Progenitor cell of endocrine pancreas (in vitro differentiated cells): ENCODE measurements at places on chromosomes 7 and 10.

- DNase-seq = no peak
Observed at GRCh38 chr10:89846786-89847185, 145.4 kb downstream of the KIF20B start.

- DNase-seq = no peak
Observed at GRCh38 chr7:115037128-115037802, 115.4 kb downstream of the MDFIC start.

DNA sequence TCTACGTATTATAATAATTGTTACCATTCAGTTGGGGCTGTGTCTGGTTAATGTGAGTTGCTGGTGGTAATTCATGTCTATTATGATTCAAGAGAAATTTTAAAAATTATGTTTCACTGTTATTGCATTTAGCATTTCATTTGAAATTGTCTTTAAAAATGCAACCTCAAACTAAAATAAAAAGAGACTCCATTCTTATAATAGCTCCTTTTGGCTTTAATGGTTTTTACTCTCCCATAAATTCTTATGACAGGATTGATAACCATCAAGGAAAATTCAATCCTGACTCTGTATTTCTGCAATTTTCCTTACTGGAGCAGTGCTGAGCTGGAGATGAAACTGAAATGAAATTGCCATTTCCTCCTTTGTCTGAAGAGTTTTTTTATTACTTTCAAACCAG lies 262.7 kb downstream of the REEP3 start:
- no peak for DNase-seq

GRCh38 chr7:80098795-80099194 lies 35.8 kb upstream of the GNAI1 start:
- DNase-seq = no peak

DNA sequence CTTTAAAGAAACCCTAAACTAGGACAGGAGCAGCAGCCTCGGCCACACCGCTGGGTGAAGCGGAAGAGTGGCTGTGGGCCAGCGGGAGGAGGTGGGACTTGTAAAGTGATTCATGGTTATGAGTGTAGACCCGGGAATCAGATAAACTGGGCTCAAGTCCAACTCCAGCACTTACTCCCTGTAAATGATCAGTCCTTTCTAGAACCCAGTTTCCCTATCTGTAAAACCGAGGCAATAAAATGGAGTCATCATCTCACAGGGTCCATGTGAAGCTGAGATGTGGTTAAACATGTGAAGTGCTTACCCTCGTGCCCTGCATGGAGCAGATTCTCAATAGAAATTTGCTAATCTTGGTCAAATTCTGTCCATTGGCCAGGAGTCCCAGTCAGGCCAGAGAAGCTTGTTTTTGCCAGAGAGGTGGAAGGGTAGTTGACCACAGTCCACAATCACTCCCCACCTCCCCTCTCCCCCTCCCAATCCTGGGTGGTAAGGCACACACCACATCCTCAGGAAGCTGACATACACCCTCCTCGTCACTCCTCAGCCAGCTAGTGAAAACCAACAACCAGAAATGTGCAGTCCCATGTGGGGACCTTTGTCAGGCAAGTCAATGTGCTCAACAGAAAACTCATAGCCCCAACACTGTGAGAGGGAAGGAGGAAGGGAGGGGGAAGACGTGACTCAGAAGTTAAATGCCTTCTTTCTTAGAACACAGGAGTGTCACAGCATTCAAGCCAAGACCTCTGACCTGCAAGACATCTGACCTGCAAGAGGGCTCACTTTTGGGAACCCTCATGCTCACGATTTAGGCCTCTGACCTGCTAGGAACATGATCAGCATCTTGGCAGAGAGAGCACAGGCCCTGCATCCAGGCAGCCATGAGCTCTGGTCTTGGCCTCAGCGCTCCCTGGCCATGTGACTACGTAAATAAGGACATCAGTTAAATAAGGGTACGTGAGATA lies 145.1 kb downstream of the PLXNA4 start:
- no peak for DNase-seq

- DNase-seq = no peak
Observed at GRCh38 chr7:27182861-27183681, 2.0 kb downstream of the HOXA11 start.

DNA sequence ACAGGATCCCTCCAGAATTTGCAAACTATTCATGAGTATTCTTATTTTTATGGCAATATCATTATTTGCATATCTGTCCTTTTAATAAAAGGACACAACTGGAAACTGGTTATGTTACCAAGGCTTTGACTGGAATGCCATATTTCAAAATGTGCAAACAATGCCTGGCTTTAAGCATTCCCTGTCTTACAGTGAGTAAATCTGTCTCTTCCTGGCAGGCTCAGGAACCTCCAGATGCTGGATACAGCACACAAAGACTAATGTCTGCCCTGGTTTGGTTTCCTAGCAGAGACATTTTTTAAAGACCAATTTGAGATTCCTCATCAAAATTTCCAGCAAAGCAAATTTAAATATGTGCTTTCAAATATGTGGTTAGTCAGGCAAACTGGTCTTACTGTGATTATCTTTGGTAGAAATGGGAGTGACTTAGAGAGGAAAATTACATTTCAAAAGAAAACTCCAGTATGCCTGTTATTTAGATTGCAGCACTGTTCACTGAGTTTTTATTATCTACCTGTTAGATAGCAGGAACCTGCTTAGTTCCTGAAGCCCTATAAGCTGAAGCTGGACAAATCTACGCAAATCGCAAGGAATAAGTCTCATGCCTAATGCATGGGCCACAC lies 31.3 kb downstream of the RNF216 start:
- no peak for DNase-seq

- no peak for DNase-seq
Observed at GRCh38 chr7:2862831-2863361, 18.8 kb upstream of the GNA12 start.

GRCh38 chr7:69912846-69913245 lies 314.6 kb downstream of the AUTS2 start:
- DNase-seq = no peak

GRCh38 chr10:132893090-132893489 lies 49.3 kb downstream of the CFAP46 start:
- DNase-seq = no peak

DNA sequence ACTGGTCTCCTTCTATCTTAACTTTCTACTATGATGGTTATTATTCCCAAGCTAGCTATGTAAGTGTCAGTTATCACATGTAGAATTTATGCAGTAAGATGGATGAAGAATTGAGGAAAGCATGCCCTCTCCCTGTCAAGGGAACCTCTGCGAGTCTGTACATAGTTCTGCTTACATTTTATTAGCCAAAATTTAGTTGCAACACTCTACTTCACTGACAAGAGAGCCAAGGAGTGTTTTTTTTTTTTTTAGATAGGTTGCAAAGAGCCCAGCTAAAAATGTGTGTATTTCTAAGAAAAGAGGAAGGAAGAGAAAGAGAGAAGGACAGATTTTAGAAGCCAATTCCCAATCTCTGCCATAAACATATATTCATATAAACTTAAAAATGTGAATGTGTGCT lies 357.7 kb upstream of the LRRN3 start:
- no peak for DNase-seq

GRCh38 chr7:155189590-155189989 lies 108.1 kb upstream of the INSIG1 start:
- DNase-seq = no peak

GRCh38 chr7:78703391-78703790 lies 750.1 kb downstream of the MAGI2 start:
- no peak for DNase-seq

- DNase-seq = no peak
Observed at GRCh38 chr7:146654048-146654447, 537.4 kb downstream of the CNTNAP2 start.

GRCh38 chr7:143300959-143301935 lies 13.1 kb downstream of the CASP2 start:
- DNase-seq = no peak

DNA sequence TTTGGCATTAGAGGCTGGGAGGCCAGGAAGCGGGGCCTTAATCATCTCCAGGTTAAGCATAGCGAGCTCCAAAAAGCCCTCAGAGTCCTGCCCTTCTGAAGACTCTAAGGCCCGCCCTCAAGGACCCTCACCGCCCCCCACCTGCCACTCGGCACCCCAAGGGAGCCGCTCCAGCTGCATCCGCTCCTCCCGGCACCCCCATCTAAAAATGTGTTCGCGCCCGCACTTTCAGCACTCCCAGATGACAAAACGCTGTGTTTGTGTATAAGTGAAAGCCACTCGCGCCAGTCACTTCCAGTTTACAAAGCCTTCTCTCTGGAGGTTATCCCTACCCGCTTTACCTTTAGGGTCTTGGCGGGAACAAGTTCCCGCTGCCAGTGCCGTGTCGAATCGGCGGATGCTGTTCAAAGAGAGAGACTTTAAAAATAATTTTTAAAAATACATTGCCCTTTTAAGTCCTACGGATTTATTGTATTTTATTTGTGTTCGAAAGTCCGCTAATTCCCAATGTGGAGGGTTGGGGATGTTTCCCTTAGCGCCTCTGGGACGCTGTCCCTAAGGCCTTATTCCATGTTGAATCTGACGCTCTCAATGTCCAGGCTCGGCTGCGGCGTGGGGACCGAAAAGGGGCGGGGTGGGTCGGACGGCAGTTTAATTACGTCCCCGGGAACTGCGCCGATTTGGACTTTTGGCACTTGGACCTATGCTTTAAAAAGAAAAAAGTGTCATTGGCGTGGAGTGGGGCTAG lies at the start of the genes DCLRE1A and NHLRC2:
DCLRE1A (minus strand) TSS at position 70 of the 748 bp plus-strand sequence. CDS start 900 bp downstream, outside the sequence.
NHLRC2 (plus strand) TSS at position 649 of the 748 bp plus-strand sequence. CDS start 212 bp downstream, outside the sequence.
- peak; percentile 42 for DNase-seq

GRCh38 chr7:132596588-132596987 lies 20.3 kb upstream of the PLXNA4 start:
- no peak for DNase-seq

GRCh38 chr10:67257018-67257417 lies 331.2 kb downstream of the LRRTM3 start:
- no peak for DNase-seq

GRCh38 chr7:13898957-13899670 lies 90.4 kb downstream of the ETV1 start:
- DNase-seq = no peak

- no peak for DNase-seq
Observed at GRCh38 chr7:26190417-26190869, 10.1 kb downstream of the HNRNPA2B1 start.

GRCh38 chr7:142371586-142372377 lies 113.9 kb upstream of the PRSS58 start:
- DNase-seq = no peak

DNA sequence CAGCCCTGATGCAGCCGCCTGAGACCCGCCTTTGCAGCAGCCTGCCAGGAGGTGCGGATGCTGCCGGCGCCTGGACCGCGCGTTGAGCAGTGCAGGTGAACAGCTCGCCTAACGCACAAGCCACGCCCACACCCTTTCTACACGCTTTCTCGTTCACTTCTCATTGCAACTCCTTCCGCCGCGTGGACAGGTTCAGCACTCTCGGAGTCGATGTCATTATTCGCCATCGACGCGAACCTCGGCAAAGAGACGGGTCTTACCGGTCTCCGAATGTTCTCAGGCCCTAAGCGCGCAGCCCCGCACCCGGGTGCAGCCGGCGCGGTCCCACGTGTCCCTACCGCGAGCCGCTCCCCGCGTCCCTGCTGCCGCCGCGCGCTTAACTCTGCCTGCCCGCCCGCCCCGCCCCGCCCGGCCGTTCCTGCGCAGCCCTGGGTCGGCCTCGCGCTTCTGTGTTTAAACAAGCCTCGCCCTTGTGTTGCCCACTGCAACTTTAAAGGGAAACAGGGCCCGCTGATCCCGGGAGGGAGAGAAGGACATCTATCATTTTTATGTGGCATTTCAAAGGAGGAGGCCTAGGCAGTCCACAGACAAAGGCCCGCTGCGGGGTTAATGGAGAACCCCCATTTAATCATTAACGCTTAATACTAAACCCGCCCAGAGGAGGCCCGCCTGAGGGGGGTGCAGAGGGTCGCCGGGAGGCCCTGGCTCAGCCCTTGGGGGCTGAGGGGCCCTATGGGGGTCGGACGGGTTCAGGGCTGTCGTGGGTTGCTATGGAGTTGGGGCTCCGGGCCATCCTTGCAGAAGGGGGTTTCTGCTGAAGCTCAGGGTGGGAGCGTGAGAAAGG lies 128.5 kb downstream of the WDR11 start:
- DNase-seq = peak; percentile 74

DNA sequence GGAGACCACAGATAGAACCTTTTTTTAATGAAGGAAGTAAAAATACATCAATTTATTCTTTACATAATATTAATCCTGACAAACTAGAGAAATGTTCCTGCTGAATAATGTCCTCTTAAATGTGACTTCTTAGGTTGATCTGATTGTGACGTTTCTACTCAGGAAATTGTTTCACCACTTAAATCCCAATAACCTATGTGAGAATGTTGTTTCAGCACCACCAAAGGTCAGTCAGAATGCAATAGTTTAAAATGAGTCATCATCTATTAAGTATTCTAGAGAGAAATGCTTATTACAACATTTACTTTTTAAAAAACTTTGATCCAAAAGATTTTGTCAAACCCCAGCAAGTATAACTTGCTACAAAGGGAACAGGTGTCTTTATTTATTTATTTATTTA lies 155.4 kb upstream of the CACNA2D1 start:
- DNase-seq = no peak

- DNase-seq = no peak
Observed at GRCh38 chr7:158245724-158246041, 341.9 kb downstream of the PTPRN2 start.

DNA sequence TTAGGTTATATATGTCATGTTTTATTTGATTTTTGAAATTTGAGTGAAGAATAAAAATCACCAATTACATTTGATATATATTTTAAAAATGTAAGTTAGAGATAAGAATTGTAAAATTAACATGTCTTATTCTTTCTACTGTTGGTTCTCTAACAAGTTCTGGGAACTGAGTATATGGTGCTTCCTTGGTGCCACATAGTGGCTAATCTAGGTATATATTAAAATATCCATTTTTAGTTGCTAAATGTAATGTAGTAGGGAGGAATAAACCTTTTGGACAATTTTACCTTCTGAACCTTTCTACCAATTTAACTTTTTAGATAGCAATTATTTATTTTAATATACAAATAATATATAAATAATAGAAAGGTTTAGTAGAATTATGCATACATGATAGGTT lies 17.5 kb downstream of the CFAP69 start:
- no peak for DNase-seq

GRCh38 chr10:17109475-17110207 lies 20.0 kb downstream of the CUBN start:
- DNase-seq = no peak

- no peak for DNase-seq
Observed at GRCh38 chr10:2252096-2252495, 514.8 kb upstream of the ADARB2 start.

GRCh38 chr7:127034186-127034806 lies 218.4 kb downstream of the GRM8 start:
- DNase-seq = no peak

GRCh38 chr10:110534571-110534970 lies 32.9 kb upstream of the SMC3 start:
- DNase-seq = no peak

DNA sequence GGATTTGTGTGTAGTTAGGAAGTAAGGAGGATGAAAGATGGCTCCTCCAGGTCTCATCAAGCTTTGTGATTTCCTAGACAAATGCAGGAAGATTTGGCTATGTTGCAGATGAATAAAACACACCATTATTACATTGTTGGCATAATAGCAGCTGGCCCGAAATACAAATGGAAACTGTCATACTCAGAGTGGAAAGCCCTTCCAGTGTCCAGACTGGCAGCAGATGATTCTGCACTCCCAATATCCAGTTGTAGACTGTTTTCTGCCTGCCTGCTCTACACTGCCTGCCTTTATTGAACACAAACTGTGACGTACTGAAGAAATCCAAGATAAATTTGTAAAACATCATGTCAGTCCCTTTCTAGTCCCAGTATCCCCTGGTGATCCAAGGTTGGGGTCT lies 99.7 kb upstream of the FZD1 start:
- DNase-seq = no peak

- no peak for DNase-seq
Observed at GRCh38 chr7:81331061-81332018, 412.5 kb upstream of the SEMA3C start.
